ENCODE measurements at places on chromosomes 7 and 10.

DNA sequence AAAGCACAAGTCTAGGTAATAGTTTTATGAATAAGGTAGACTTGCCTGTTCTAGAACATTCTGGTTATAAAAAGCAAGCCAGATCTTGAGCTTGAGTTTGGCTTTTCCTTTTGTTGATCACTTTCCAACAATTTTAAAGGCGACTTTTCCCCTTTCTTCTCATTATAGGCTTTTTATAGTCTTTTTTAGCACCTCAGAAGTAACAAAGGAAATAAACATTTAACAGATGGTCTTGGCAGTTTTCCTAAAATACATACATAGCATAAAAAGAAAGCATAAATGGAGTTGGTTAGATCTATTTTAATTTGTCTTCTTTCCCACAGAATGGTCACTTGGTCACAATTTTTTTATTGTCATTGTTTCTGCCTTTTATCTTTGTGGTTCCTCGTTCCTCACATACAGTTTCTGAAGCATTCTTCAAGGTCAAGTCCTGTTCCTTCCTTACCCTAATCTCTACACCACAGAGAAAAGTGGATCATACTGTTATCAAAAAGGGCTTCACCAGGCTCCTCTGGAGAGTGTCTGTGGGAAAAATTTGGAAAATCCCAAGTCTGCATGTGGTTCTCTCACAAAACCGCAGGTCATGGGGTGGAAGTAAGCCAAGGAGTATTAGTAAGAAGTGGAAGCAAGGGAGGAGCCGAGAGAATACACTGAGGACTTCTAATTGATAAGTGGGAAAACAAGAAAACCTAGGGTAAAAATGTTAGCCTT, 31.3 kb downstream of the THNSL1 start:
- no peak for DNase-seq

DNA sequence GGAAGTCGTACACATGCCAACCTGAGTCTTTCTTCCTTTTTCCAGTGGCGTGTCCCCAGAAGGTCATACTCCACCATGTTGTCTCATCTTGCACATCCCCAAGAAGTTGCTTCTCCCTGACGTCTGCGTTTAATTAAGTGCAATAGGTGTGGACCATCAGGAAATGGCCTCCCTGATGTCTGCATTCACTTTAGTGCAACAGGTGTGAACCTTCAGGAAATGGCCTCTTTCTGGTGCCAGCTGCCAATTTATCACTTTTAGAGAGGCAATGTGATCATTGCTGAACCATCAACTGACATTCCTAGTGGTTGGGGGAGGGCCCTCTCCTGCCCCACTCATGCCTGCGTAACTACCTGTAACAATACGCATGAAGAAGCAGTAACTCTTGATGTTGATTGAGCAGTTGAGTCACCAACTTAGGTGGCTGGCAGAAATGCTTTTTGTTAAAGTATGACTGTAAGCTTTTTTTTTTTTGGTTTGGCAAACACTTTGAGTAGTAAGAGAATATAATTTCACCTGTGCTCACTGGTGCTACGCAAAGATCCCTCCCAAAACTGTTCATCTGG, 25.8 kb downstream of the SCIN start:
- DNase-seq: no peak

DNA sequence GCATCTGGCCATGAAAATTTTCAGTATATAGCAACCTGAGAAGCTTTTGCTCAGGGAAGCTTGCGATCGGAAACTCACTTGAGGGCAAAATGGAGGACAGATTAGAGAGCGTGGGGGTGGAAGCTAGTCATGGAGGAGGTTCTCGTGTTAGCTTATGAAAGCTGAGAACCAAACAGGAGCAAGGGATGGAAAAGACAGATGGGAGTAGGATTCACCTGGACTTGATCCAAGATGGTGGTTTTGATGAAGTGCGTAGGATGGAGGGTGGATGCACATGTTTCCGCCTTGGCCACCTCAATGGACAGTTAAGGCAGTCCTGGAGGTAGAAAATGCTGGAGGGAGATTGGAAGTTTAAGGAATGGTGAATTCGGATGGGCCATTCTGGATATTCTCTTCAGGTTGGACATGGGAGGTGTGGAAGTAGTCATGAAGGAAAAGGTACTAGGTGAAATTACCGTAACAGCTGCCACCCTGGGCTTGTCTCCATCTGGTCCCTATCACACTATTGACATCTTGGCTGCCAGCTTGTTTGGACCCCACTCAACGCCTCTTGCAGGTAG, 6.3 kb upstream of the C10orf95 start:
- DNase-seq: no peak

GRCh38 chr7:96196676-96197075, 125.2 kb downstream of the SLC25A13 start:
- no peak for DNase-seq

DNA sequence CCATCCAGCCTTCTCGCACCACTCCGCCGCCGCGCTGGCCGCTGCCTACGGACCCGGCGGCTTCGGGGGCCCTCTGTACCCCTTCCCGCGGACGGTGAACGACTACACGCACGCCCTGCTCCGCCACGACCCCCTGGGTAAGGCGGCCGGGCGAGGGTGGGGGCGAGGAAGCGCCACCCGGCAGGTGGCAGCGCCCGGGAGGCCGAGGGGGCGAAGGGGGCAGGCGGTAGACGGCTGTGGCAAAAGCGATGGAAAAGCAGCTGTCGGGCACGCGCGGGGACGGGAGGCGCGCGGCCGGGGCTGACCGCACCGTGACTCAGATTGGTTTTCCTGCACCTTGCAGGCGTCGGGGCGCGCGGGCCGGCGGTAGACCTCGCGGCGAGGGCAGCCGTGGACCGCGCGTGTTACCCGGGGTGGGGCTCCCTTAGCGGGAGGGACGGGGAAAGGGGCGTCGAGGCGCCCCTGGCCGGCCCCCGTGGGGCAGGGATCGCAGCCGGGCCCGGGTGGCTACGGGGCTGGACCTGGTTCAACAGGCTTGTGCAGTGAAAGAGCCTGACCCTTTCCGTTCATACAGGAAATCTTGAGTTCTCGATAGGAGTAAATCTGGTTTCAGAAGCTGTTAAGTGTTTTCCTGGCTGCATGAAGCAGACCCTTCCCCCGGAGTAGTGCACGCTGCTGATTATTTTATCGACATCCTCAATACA, 608 bp downstream of the HHEX start:
- DNase-seq: peak; percentile 67

- no peak for DNase-seq
These were observed 48.5 kb downstream of the GRB10 start for GRCh38 chr7:50734246-50734645.

GRCh38 chr7:30934732-30935568, 23.3 kb downstream of the AQP1 start:
- DNase-seq: no peak

DNA sequence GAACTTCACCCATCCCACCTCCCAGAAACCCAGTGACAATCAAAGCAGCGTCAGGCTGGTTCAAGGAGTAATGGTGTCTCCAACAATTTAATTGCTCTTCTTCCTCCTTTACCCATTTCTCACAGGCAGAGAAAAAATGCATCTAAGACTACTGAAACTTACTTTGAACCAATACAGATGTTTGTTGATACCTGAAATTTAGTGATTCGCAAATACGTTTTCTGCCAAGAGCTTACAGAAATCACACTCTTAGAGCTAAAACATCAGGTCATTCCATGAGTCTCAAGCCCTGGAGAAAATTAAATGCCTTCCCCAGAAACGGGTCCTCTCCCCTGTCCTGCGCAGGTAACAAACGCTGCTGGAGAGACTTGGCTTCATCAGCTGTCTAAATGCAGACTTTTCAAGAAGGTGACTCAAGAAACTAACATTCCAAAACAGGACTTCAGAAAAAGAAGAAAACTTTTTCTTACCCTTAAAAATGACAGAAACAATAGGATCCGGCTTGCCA, 443 bp downstream of the MYOF start:
- DNase-seq: no peak

DNA sequence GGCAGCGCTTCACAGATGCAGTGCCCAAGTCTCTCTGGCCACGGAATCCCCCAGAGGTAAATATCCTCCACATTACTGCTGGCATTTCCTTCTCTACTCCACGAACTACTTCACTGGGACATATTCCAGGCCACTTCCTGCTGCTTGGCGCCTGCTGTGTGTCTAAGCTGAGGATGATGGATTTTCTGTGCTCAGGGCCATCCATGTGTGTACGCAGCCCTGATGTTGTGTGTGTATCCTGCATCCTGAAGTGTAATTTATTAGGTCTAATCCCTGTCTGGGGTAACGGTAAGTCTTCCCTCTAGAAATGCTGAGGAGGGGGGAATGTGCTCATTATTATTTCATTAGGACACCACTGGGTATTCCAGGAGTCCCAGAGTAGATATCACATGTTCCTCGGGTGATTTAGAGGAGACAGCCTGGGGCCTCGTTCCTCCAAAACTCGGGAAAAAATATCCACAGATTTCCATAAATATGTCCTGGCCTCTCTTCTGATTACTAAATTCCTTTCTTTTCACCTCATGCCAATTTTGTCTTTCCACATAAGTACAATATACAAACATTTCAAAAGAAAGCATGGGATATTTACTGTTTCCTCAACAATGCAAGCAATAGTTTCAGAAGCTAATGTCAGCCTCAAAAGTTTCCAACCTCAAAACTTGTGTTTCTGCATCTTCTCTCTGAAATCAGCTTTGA, 25.5 kb upstream of the HABP2 start:
- DNase-seq: no peak

DNA sequence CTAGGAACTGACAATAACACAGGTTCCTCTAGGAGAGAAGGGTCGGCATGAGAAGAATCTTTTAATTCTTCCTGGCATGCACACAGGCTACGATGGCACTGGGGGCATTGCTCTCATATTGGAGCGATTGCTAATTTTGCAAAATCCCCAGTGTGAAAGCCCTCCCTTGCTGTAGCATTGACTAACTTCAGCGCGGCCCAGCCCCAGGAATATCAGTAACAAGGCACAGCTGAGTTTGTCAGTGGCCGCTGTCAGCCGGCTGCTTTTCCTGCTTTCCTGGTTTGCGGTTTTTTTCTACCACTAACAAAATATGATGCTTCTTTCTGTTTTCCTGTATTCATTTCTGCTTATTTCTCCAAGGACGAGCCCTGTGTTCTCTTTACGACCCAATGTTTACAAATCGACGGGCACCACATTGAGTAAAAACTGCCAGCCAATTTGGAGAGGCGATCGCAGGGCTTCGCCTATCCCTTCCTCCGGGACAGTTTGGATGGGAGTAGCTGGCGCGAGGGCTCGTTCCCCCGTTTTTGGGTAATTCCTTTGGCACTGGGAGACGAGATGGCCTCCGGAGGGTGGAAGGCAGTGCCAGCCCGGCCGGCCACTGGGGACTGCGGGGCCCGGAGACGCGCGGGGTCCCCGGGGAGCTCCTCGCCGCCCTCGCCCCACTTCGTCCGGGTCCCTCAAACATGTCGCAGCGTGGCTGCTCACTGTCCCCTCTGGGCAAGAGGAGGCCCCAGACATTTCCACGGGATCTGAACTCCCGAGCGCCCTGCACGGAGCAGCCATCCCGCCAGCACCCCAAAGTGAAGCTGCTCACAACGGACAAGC, 967 bp downstream of the ADARB2 start:
- DNase-seq: no peak

GRCh38 chr10:52283174-52283573, 30.9 kb upstream of the DKK1 start:
- no peak for DNase-seq

GRCh38 chr10:14567421-14567820, 207.3 kb downstream of the FAM107B start:
- no peak for DNase-seq

GRCh38 chr10:129641351-129641750, 174.3 kb downstream of the MGMT start:
- DNase-seq: no peak
